ENCODE measurements at places on chromosomes 7 and 10.

DNA sequence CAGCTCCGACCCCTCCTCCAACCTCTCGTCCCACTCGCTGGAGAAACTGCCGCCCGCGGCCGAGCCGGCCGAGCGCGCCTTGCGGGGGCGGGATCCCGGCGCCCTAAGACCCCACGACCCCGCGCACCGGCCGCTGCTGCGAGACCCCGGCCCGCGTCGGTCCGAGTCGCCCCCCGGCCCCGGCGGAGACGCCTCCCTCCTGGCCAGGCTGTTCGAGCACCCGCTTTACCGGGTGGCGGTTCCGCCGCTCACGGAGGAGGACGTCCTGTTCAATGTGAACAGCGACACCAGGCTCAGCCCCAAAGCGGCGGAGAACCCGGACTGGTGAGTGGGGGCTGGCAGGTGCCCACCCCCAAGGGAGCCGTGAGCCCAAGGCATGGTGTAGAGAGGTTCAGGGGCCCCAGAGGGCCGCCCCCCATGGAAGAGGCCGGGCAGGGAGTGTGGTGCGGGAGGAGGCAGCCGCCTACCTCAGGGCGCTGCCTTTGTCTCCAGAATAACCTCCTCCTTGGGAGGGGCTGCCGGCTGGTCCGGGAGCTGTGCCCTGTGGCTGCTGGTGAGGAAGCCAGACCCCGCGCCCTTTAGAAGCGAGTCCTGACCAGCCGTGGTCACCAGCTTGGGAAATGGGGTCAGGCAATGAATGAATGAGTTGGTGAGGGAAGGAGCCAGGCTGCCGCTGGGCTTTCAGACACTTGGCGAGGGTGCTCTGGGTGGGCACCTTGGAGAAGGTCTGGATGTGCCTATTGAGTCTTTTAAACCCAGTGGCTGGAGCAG lies 1.3 kb downstream of the FAM20C start:
- no peak for DNase-seq

DNA sequence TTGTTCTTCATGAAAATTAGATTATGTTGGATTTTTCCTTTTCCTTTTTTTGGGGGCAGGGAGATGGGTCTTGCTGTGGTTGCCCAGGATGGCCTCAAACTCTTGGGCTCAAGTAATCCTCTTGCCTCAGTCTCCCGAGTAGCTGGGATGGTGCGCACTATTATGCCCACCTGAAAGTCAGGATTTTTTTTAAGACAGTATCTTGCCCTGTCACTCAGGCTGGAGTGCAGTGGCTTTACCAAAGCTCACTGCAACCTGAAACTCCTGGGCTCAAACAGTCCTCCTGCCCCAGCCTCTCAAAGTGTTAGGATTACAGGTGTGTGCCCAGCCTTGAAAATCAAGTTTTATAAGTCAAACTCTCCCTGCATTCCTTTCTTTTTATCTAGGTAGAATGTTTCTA lies 1.7 kb upstream of the TET1 start:
- DNase-seq, result no peak

DNA sequence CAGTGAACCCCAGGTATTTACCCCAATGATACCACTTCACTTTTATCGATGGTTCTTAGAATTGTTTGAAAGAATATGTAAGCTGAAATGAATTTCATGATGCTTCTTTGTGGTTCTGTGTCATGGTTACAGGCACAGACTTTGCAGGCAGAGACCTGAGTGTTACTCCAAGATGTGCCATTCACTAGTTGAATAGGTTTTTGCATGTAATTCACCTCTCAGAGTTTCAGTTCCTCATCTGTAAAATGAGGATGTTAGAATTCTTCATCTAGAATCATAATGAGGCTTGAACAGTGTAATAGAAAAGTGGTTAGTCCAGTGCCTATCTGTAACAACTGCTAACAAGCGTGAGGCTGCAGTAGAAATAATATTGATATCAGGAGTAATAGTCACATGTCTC lies 54.6 kb downstream of the VSTM2A start:
- DNase-seq, result peak; percentile 35

- DNase-seq, result no peak
These were observed 327.2 kb downstream of the GALNT17 start for GRCh38 chr7:71459132-71459531.

DNA sequence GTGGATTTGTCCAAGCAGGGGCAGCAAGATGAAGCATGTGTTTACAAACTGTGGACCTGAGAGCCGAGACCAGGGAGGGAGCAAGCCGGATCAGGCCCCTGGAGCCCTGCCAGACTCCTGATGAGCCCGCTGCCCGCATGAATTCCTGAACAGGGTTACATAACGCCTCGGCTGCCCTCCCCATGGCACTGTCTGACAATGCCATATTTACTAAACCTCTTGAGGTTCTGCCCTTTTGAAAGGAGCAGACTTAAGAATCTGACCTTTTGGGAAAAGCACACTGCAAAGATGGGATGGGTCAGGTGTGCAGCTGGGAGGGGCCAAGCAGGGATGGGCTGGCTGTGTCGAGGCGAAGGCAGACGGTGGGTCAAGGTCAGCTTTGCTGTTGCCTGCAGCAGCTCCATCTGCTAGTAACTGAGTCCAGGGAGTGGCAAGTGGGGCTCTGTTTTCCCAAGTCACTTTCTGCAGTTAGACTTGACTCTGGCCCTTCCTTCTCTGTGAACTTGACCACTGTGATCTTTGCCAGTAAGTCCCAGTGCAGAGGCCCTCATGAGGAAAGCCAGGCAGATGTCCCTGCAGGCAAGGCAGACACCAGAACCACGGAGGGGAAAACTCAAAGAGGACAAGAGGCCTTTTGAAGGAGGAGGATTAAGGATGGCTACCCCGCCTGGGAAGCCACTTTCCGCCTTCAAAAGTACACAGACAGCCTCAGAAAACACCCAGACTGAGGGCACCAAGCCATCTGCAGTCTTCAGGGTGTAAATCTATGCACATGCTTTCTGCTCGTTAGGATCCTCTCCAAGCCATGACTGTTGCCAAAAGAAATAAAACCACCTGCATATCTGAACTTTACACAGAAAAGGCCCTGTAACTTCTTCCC lies 175.8 kb downstream of the TNS3 start:
- DNase-seq, result no peak

- DNase-seq, result no peak
These were observed 194.9 kb upstream of the TPK1 start for GRCh38 chr7:145030754-145031153.

GRCh38 chr10:44827431-44828006 lies 83.6 kb upstream of the TMEM72 start:
- DNase-seq, result no peak

GRCh38 chr10:85151506-85151905 lies 823.1 kb downstream of the CCSER2 start:
- DNase-seq, result no peak

GRCh38 chr10:80104066-80104926 lies 25.8 kb downstream of the TMEM254 start:
- peak; percentile 42 for DNase-seq

DNA sequence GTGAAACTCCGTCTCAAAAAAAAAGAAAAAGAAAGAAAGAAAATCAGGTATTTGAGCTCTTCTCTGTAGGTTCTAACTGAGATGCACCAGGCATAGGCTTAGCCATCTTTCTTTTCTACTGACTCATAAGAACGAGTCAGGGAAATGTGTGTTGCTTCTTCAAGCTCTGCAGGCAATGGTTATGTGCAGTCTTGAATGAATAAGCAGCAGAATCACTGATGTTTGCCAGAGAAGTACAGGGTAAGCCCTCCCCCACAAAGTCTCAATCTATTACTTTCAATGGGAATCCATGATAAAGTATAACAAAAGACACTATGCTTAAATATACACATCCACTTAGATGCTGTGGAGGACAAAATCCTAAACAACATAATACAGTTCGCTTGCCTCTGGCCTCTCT lies 239.2 kb downstream of the PARD3 start:
- no peak for DNase-seq

DNA sequence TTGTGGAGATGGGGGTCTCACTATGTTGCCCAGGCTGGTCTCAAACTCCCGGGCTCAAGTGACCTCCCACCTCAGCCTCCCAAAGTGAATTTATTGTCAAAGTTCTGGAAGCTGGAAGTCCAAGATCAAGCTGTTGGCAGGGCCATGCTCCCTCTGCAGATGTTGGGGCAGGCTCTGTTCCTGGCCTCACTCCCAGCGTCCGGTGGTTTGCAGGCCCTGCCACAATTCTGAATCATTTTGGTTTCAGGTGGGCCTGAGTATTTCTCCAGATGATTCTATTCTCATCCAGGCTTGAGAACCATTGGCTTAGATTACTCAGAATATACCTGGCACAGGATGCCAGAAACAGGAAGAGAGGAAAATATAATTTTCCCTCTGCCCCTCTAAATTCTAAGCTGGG lies 737.4 kb downstream of the TNS3 start:
- DNase-seq, result no peak
